Pons (tissue), 1 donor: ENCODE measurements at places on chromosomes 7 and 10.

GRCh38 chr7:129829737-129830631 lies 122.8 kb downstream of the UBE2H start:
- peak; percentile 94 for DNase-seq

GRCh38 chr10:110780704-110781103 lies 91.0 kb upstream of the PDCD4 start:
- DNase-seq: no peak

- no peak for DNase-seq
Measured at GRCh38 chr10:67629461-67629971, 66.5 kb downstream of the CTNNA3 start.

- DNase-seq: peak; percentile 59
Measured at GRCh38 chr7:36794689-36795088, 70.4 kb upstream of the AOAH start.

DNA sequence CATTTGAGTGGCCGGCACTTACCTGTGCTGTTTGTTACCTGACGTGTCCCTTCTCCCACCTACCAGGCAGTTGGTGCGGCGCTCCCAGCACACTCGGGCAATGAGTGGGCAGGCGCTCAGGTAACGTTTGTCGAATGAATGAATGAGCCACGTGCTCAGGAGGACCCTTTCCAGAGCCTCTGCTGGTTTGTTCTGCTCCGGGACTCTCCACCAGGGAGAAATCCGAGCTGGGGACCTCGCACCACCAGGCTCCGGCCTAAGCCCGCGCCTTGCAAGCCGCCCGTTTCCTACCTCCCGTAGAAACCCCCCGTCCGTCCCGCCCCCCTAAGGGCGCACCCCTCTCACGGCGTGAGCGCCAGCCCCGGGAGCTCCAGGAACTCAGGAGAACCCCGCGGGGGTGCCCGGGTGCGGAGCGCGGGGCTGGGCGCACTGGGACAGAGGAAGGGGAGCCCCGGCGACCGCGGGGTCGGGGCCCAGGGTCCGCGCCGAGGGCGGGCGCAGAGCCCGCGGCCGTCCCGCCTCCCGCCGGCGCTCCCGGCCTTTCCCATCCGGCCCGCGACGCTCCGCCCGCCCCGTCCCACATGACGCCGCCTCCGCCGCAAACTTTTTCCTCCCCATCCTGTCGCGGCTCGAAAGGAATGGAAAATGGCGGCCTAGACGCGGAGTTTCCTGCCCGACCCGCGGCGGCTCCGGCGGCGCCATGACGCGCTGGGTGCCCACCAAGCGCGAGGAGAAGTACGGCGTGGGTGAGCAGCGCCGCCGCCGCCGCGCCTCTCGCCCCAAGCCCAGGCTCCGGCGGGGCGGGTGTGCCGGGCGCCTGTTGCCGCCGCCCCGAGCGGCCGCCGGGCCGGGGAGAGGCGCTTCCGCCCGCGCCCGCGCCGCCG lies at the start of gene DOCK1:
Gene DOCK1, plus strand, starts transcription at position 611 of the 884 bp plus-strand sequence. Its CDS starts 90 bp downstream, at position 701.
- DNase-seq: no peak

DNA sequence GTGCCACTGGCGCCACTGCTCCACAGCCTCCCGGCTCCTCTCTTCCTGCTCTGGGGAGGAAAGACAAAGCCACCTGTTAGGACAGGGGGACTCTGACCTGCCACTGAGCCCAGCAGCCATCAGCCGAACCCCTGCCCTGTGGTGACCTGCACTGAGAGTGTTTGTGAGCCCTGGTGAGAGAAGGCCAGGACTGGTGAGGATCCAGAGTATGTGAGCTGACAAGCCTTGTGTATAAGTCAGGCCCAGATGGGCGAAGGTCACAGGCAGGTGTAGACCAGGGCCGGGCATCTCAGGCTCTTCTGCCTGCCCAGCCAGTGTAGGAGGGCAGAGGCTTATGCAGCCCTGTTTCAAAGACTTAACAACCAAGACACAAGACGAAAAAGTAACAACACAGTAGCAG lies 12.0 kb downstream of the UCMA start:
- no peak for DNase-seq

- no peak for DNase-seq
Measured at GRCh38 chr10:79025199-79025832, 43.5 kb upstream of the ZMIZ1 start.

DNA sequence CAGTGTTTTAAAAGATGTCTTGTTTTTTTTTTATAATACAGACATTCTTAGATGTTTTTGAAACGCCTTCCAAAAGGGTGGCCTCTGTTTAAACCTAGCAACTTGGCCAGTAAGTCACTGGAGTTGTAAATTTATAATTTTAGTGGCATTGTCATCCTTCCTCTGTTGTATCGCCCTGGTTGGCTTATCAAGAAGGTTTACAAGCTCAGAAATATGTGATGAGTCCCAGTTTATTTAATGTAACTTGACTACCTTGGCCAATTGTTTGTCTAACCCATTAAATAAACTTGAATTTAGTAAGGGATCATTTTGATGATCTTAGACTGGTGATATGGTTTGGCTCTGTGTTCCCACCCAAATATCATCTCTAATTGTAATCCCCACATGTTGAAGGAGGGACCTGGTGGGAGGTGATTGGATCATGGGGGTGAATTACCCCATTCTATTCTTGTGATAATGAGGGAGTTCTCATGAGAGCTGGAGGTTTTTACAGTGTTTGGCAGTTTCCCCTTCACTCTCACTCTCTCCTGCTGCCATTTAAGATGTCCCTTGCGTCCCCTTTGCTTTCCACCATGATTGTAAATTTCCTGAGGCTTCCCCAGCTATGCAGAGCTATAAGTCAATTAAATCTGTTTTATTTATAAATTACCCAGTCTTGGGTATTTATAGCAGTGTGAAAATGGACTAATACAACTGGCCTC lies 13.4 kb upstream of the NT5C3A start:
- DNase-seq: no peak

DNA sequence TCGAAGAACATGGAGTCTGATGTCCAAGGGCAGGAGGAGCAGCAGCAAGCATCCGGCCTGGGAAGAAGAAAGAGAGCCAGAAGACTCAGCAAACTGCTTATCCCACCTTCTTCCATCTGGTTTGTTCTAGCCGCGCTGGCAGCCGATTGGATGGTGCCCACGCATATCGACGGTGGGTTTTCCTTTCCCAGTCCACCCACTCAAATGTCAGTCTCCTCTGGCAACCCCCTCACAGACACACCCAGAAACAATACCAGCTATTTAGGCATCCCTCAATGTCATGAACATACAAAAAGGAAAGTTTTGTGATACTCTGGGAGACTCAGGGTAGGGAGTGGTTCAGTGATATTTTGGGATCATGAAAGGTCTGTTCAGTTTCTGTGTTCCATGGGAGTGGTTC lies 139.6 kb downstream of the LYZL1 start:
- no peak for DNase-seq

- DNase-seq: no peak
Measured at GRCh38 chr7:7207876-7208275, 25.5 kb downstream of the C1GALT1 start.

GRCh38 chr7:20543500-20543899 lies 72.0 kb upstream of the ABCB5 start:
- DNase-seq: no peak

DNA sequence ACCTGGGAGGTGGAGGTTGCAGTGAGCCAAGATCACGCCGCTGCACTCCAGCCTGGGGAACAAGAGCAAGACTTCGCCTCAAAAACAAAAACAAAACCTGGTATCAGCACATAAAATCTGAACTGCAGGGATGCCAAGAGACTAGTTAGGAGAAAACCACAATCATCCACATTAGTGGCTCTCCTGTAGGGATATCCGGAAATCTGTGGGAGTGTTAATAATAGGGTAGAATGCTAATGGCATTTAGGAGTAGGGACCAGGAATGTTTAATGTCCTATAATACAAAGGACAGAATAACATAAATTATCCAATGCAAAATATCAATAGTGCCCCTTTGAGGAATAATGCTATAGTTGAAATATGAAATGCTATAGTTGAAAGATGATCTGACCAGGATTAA lies 24.3 kb downstream of the KIF5B start:
- DNase-seq: no peak

DNA sequence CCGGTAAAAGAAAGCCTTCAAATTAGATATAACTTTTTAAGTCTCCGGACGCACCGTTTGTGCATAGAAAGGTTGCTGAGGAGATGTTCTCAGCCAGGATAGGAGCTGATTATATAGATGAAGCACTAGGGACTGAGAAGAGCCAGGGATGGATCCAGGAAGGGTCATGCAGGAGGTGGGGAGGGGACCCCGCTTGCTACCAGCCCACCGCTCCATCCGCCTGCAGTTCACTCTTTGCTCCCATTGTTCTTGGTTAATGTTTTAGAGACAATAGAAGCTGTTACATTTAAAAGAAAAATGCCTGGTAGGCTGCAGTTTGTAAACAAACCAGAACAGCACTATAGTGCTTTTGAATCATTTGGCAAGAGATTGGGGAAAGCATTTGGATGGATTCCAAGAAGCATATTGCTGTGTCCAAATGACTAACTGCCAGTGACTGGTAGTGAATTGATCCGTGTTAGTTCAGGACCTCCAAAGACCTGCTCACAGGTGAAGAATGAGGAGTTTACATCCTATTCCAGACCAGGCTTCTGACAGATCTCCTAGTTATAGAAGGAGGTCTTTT lies 175.9 kb upstream of the TAC1 start:
- peak; percentile 58 for DNase-seq

DNA sequence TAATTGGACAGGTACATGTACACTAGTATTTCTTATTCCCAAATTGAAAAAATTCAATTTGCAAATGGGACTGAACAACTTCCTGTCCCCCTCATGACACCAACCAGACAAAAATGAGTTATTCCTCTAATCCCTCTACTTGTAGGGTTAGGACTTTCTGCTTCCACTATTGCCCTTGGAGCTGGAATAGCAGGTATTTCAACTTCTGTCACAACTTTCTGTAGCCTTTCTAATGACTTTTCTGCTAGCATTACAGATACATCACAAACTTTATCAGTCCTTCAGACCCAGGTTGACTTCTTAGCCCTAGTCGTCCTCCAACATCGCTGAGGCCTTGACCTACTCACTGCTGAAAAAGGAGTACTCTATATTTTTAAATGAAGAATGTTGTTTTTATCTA lies 6.4 kb downstream of the CYP3A7 start:
- DNase-seq: no peak

GRCh38 chr7:112529521-112529920 lies 48.7 kb downstream of the LSMEM1 start:
- DNase-seq: no peak

GRCh38 chr7:157124690-157125089 lies 14.0 kb upstream of the UBE3C start:
- no peak for DNase-seq

DNA sequence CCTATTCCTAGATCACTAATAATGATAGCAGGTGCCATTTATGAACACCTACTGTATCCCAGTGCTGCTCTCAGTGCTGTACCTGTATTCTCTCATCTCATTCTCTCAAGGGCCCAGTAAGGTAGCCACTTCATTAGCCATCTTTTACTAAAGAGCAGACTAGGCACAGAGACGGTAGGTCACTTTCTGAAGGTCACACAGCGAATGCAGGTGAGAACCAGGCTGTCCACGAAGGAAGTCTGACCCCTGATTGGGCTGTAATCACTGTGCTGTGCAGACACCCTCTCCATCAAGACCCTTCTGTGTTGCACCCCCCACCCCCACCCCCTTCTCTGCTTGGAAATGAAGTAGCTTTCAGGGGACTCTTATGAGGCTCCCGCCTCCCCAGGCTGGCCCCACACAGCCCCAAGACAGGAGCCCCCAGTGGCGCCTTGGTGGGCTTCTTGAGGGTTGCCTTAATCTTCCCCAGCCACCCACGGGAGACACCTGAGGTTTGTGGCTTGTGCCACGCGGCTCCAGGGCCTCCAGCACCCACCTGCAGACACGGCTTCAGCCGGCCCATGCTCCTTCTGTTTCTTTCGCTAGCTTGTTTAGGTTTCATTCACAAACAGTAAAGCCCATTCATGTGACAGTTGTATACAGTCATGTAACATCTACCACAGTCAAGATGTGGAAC lies 81.7 kb upstream of the FAM20C start:
- no peak for DNase-seq

DNA sequence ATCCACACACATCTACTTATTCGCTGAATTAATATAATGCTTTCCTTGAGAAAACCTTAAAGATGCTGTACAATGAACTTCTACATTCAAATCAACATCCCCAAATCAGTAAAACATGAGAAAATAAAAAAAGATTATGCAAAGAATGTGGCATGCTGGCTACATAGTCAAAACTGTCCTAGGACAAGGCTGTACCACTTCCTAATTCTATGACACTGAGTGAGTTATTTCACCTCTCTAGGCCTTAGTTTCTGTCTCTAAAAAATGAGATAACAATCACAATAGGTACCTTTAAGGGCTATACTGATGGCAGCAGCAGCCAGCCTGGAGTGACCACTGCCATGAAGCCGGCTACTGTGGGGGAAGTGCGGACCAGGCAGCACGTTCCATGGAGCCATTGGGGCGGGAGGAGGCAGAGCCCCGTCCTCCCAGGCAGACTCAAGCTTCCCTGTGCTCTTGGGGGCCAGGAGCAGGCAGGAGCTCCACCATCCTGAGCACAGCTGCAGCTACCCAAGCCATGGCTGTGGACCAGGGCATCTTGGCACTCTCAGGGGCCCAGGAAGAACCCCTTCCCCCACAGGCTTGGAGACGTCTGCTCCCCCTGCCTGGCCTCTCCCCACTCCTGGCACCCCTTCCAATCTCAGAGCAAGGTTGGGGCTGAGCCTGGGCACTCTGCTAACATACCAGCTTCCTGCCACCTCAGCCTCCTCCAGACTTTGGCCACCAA lies 110.2 kb downstream of the ELAPOR2 start:
- DNase-seq: no peak

- no peak for DNase-seq
Measured at GRCh38 chr7:21999896-22000295, 54.2 kb upstream of the CDCA7L start.

DNA sequence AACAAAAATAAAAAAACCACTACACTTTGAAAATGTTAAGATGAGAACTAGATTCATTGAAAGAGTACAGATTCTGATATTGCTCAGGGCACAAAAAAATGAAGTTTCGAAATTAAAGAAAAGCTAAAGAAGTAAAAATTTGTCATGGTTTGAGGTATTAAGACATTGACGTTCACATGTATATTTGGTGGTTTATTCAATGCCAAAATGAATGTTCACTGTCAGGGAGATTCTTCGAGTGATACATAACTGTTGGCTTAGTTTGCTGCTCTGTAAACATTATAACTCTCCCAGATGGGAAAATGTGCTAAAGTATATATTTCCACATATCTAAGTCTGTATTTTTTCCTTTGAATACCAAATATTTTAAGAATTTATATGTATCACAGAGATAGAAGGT lies 345.0 kb downstream of the SEMA3D start:
- no peak for DNase-seq

DNA sequence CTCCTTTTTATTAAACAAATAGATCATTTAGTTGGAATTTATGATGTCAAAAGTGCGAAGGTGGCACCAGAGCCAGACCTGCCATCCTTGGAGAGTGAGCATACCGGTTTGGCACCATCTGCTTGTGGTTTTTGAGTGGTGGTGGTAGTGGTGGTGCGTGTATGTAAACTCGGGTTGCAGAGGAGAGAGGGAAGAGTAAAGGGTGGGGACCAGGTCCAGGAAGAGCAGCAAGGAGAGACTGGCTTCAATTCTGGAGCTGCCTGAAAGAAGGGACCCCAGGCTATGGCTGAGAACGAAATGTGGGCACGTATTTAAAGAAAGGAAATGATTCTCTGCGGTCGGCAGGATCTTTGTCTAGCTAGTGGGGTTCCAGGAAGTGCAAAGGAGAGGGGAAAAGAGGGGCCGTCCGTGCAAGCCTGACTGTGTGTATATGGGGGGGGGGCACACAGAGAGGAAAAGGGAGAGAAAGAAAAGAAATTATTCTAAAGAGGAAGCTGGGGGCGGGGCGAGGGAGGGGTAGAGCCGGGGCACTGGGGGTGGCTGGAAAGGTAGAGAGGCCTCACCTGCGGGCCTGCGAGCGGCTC lies 448 bp upstream of the GOLGA7B start:
- DNase-seq: no peak
